ENCODE measurements at places on chromosomes 3 and 15.

- DNase-seq = no peak
These were observed 954.2 kb downstream of the CADM2 start for GRCh38 chr3:85912980-85913379.

DNA sequence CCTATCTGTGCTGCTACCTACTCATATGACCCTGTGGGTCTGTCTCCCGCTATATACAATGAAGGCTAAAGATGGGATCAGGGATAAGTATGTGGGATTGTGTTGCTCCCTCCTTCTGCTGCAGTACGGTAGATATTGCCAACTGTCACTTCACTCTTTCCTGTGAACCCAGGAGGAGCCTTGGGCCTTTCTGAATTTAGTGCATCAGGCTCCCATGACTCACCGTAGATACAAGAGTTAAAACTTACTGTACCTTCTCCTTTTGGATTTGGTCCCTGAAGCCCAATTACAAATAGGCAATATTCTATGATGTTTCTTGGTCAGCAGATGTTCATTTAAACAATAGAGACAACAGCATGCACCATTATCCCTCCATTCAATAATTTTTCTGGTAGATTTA lies 27.4 kb downstream of the MITF start:
- DNase-seq = no peak

DNA sequence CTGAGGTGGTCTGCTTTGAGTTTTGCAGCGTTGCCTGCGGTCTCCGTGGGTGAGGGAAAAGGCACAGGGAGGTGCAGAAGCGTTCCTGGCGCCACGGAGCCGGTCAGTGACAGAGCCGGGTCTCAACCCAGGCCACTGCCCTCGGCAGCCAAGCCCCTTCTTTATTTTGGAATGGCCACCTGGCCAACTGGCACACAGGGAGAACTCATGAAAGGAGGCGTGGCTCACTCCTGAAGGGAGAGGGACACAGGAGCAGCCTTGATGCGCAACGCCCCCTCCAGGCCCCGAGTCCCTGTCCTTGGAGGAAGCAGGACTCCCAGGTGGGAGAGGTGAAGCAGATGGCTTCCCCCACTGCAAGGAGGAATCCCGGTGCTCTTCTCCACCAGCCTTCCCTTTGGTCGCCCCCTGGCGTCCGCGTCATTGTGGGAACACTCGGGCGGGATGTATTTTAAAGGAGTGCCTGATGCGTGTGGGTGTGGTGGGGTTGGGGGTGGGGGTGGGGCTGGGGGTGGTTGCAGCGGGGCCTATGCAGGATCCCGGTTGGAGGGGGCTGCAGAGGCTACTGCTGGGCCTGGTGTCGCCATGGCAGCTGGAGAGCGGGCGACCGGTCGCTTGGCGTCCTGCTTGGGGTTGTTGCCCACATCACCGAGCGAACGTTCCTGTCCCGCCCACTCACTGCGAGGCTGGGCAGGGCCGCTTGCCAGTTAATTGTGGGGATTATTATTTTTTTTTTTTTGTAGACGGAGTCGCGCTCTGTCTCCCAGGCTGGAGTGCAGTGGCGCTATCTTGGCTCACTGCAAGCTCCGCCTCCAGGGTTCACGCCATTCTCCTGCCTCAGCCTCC lies 32.6 kb downstream of the APBA2 start:
- no peak for DNase-seq

DNA sequence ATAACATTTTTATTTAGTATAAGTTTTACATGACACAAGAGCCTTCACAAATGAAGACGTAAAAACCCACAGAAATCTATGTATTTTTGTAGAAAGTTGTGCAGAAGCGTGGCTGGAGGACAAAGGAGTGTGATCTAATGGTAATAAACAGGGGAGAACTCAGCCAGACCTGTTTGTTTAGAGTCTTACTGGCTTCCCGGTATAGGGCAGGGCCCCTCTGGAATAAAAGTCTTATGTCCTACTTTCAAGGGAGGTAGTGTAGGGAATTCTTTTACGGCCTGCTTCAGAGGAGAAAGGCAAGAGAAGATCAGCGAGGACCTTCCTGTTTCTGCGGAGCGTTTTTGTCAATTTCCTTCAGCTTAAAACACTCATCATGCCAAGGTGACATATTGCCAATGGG lies 103.6 kb downstream of the TGFBR2 start:
- DNase-seq = no peak

GRCh38 chr3:170598091-170598502 lies 12.2 kb upstream of the SLC7A14 start:
- DNase-seq = no peak

GRCh38 chr15:25783607-25784540 lies 79.3 kb downstream of the ATP10A start:
- no peak for DNase-seq

DNA sequence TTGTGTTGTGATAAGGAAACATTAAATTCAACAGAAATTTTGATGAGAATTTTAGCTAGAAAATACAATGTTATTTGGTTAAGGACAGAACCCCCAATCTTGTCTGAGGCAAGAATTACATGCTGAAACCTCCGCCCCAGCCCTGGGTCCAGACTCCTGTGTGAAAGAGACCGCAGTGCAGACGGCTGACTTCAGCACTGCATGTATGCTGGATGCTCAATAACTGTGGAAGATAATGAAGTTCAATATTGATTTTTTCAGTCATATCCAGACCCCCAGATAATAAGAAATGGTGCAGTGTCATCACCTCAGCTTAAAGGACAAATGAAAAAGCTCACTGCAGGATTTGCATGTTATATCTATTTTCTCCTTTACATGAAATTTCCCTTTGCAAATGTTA lies 188.3 kb upstream of the CNTN4 start:
- no peak for DNase-seq

GRCh38 chr15:34330279-34330678 lies 7.3 kb downstream of the SLC12A6 start:
- DNase-seq = no peak

DNA sequence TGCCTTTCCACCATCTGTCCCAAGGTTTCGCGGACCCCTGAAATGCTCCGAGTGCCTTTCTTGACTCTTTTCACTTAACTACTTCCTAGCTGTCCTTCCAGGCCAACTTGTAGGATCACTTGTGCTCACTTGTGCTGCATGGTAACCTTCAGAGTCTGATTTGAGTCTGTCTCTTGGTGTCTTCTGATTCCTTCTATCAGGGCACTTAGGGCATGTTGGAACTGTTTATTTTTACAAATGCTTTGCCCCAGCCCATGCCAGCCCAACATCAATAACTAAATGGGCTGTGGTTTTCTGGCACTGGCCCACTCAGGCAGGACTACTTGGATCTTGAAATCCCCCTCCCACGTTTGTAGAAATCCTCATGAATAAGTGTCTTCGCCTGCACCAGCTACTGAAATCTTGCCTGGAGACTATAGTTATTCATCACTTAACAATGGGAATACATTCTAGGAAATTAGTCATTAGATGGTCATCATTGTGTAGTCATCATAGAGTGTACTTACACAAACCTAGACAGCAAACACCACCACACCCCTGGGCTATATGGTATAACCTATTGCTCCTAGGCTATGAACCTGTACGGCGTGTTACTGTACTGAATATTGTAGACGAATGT lies 123.1 kb upstream of the STRIT1 start:
- no peak for DNase-seq

DNA sequence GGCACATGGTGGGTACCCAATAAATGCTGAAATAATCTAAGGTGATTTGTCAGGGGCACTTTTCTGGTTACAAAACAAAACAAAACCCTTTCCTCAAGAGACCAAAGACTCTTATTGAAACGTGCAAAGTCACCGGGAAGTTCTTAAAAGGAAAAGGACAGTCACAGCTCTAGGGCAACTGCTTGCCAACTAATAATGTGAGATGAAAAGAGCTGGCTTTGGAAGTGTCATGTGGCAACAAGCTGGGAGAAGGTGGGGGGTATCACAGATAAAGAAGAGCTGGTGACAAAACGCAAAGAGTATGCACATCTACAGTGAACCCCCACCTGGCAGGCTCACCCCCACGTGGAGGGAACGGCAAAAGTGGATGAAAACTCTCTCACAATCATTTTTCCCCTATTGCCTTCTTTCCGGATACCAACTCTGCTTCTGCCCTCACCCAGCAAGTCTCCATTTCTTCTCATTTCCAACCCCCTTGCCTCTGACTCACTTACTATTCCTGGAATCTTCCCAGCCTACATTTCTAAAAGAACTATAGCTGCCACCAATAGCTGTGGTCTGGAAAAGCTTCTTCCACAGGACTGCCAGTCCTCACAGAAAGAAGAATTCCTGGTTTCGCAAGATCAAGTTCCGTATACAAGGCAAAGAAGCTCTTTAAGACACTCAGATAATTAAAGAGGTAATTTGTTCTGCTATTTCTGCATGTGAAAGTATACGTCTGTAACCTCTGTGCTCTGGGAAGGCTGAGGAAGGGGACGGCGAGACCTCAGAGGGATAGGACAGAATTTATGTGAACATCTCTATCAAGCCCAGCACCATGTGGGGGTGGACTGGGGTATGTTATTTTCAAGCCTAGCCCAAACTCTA lies 21.8 kb upstream of the ANPEP start:
- no peak for DNase-seq

DNA sequence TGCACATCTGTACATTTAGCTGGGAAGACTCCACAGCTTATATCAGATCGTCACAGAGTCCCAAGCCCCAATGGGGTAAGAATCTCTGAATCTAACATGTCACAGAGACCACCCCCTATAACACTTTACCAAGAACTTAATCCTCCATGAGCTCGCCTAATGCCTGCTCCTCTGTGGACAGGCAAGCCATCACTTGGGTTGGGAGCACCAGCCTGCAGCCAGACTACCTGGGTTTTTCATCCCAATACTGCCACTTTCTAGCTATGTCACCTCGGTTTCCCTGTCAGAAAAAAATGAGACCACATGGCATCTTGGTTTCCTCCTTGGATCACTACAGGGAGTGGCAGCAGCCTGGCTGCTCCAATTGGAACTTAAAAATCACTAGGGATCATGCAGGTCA lies 277.9 kb upstream of the TLE3 start:
- DNase-seq = no peak

- DNase-seq = no peak
These were observed 235.7 kb downstream of the NTRK3 start for GRCh38 chr15:88020806-88021205.

- DNase-seq = no peak
These were observed 213.5 kb upstream of the CDIN1 start for GRCh38 chr15:36365963-36366362.

- DNase-seq = no peak
These were observed 17.8 kb downstream of the UBXN7 start for GRCh38 chr3:196414469-196414868.

GRCh38 chr15:96924570-96924969 lies 594.1 kb downstream of the NR2F2 start:
- no peak for DNase-seq

DNA sequence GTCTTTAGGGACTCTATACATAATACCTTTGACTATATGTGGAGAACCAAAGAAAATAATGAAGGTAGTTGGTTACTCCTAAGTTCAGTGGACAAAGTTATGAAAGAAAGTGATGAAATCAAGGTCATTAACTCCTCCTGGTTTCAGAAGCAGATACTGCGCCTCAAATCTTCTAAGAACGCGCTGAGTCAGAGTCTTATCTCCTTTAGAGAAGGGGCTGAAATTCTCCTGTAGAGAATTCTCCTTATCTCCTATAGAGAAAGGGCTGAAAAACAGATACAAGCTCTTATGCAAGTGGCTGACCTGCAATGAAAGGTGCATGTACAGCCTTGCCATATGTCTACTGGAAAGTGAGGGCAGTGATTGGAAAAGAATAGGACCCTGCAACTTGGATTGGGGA lies 824.2 kb downstream of the NSUN3 start:
- DNase-seq = no peak

GRCh38 chr15:75178938-75179745 lies 22.5 kb upstream of the C15orf39 start:
- DNase-seq = no peak

DNA sequence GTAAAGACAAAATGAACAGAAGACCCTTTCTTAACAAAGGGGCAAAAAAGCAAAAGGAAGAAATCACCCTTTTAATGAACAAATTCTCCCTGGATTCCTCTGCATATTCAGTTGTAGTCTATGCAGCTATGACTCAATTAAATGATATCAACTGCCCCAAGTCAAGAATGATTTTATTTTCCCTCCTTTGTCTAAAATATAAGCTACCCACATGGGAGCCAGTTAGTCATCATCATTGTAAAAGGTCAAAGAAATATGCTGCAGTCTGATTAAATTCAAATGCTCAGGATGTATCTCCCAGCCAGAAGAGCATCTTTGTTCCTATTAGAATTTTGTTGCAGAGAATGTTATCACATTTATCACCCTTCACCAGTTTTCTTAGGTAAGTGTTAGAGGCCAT lies 84.0 kb downstream of the SST start:
- no peak for DNase-seq

GRCh38 chr3:32285891-32286290 lies 47.4 kb downstream of the CMTM8 start:
- no peak for DNase-seq

DNA sequence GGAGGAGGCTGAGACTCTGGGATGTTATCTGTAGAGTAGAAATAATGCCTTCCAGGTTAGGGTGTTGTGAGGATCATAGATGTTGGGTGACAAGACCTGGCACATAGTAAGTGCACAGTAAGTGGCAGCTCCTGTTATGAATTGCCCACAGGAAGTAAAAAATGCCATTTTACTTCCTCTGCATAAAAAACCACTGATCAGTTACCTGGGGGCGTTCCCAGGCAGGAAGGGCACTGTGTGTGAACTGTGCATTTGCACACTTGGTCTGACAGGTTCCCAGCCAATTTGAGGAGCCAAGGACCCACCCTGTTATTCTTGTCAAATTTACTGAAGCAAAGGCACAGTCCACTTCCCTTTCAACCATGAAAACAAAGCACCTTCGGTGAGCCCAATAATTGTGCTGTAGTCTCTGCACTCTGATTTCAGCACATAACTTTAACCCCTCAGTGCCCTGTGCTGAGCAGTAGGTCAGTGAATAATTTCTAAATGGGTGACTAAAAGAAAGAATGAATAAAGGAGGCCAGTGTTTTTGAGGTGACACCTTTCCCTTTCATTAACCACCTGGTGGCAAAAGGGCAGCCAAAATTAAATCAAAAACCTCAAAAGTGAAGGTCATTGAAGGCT lies 85.8 kb upstream of the ARHGEF3 start:
- no peak for DNase-seq

DNA sequence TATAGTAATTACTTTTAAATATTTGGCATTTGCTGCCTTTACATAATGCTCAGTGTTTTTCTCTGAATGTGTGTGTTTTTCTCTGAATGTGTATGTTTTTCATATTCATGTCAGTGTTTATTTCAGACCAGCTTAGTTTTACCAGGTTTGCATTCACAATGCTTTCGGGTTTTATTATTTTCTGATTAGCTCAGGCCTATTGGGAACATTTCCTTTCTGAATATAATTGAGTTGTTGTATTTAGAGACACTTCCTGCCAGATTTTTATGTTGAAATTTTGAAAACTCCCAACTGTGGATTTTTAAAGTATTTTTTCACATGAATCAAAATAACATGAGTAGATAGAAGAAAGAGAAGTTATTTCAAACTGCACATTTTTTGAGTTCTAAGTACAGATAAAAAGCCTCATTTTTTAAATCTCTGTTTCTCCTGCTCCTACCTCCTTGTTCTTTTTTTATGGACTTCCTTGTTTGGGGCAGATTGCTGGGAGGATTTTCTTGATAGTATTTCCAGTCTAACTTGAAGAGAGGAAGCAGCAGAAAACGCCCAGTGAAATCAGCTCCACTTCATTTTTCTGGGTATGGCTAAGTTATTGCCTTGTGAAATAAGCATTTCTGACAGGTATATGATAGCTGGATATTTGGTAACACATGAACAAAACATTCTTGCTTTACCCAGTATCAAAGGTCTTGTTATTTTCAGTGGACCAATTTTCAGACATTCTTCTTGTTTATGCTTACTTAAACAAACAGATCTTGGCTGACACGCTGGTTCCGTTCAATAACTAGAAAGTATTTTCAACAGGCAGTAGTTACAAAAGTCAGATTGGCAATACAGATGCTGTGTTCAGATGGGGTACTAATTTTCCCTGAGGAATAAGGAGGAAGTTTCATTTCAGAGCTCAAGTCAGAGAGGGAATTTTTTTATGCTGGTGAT lies 70.7 kb downstream of the RIOX2 start:
- no peak for DNase-seq

Measured in NCI-H1930 (cell line).